Kidney tubule cell (primary cell): ENCODE measurements at places on chromosomes 12 and 14.

DNA sequence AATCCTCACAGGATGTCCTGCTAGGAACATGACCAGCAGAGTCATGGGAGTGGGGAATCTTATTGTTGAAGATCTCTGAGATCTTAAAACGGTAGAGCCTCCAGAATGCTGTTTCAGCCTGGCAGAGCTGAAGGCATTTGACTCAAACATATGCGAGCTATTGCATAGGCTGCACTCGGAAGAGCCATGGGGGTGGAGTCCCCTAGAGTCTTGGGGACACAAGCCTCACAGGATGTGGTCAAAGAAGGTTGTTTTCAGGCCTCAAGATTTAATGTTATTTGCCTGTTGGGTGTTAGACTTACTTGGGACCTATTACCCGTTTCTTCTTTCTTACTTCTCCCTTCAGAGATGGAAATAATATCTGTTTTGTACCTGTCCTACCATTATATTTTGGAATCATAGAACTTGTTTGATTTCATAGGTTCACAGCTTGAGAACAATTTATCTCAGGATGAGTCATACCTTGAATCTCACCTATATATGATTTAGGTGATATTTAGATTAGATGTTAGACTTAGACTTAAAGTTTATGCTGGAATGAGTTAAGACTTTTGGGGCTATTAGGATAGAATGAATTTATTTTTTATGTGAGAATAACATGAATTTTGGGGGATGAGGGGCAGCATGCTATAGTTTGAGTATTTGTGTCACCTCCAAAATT is 172.2 kb upstream of the ATP2B1 start:
- no peak for DNase-seq

- peak; percentile 24 for DNase-seq
Measured at GRCh38 chr12:67222302-67222701, 46.9 kb upstream of the CAND1 start.

- peak; percentile 4 for DNase-seq
Measured at GRCh38 chr14:86852530-86852929, 1140.5 kb downstream of the GALC start.

DNA sequence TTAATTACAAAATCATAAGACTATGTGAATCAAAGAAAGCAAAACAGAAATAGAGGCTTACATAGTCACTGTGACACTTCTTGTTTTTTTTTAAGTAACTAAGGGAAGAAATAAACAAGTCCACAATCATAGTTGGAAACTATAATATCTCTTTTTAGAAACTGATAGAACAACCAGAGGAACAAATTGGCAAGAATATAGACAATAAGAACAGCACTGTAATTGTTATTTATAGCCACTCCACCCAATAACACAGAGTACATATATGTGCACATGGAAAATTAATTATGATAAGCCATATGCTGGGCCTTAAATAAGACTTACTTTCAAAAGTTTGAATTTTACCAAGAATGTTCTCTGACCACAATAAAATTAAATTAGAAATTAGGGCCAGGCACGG is 101.1 kb downstream of the PLEKHG7 start:
- DNase-seq: no peak

GRCh38 chr12:75294797-75295196 is 35.3 kb downstream of the CAPS2 start:
- no peak for DNase-seq

GRCh38 chr12:20523658-20524057 is 155.3 kb downstream of the PDE3A start:
- no peak for DNase-seq

DNA sequence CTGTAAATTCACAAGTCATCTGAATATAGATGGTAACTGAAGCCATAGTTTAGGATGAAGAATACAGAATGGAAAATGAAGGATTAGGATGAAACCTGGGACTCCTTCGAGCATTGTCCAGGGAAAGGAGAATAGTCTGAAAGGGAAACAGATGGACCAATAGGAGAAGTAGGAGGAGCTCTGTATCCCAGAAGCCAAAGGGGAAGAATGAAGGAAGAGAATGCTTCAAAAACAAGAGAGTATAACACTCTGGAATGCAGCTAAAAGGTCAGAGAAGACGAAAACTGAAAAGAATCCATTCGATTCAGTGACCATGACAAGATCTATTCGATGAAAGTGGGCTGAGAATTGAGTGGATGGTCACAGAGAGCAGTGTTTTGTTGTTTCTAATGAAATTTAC is 1.0 kb downstream of the GMFB start:
- DNase-seq: peak; percentile 73

DNA sequence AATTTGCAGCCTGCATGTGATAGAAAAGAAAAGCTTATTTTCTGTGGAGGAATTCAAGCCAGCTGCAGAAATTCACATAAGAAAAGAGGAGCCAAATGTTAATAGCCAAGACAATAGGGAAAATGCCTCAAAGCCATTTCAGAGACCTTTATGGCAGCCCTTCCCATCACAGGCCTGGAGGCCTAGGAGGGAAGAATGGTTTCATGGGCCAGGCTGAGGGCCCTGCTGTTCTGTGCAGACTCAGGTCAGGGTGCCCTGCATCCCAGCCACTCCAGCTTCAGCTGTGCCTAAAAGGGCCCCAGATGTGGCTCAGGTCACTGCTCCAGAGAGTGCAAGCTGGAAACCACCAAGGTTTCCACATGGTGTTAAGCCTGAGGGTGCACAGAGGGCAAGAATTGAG is 21.2 kb upstream of the CCDC88C start:
- no peak for DNase-seq

DNA sequence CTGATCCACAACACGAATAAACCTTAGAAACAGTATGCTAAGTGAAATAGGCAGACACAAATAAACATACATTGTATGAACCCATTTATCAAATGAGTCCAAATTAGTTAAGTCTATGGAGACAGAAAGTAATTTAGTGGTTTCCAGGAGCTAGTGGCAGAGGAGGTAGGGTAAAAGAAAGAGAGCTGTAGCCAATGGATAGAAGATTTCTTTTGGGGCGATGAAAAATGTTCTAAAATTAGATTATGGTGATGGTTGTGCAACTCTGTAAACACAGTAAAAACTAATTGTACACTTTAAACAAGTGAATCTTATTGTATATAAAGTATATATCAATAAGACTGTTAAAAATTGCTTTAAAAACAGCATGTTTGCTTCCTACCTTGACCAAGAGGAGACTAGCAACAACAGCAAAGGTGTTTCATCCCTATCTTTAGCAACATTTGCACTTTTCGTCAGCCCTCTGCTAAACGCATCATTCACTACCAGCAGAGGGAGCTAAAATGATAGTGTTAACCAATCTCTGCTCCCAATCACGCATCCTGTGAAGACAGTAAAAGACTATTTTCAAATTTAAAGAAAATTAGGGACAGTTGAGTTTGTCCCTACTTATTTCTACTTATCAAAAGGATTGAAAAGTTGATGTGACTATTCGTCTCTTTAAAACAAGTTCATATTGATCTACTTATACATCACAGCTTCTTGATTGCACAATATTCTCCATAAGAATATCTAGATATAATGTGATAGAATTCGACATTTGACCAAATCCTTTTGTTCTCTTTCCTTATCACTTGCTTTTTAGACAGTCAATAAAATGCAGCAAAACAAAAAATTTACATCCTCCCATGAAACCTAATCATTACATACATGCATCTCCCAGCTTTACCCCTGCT is 24.0 kb upstream of the LGR5 start:
- peak; percentile 57 for DNase-seq

DNA sequence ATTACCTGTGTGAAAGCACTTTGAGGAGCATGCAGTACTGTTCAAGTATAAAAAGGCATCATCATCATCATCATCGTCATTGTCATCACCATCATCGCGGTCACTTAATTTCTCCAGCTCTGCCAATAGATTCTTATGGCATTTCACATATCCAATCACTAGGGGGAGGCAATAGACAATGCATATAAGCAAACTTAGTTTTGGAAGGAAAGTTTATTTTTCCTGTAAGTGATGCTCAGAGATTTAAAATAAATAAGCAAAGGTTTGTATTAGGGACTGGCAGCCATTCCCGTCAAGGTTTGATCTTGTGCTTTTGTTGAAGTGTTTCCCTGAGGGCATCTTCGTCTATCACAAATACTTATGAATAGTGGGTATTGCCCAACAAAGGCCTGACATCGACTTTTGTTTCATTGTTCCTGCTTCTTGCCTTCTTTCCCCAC is 127.4 kb downstream of the KTN1 start:
- peak; percentile 63 for DNase-seq

DNA sequence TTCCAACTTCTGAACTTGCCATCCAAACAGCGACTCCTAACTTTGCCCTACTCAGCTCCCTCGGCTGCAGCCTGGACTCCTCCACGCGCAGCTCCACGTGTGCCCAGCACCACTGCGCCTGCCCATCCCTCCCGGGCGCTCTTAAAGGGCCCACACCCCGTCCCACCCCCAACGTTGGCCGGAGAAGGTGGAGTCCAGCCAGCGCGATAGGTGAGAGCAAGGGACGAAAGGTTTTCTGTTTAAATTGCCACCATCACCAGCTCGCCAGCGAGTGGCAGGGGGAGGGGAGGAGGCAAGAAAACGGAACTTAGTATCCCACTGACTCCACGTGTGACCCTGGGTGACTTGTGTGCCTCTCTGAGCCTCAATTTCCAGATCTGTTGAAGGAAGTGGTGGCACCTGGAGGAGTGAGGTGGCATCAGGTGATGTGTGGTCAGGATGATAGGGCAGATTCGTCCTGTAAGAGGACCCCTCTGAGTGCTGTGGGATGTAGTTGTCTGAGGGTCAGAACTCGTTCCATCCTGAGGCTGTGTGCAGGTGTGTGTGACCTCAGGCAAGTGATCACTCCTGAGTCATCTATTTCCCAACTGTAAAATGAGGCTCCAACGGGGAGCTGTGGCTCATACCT is 59.7 kb downstream of the TRPV4 start:
- peak; percentile 72 for DNase-seq

GRCh38 chr12:39401459-39401858 is 41.5 kb downstream of the KIF21A start:
- no peak for DNase-seq

DNA sequence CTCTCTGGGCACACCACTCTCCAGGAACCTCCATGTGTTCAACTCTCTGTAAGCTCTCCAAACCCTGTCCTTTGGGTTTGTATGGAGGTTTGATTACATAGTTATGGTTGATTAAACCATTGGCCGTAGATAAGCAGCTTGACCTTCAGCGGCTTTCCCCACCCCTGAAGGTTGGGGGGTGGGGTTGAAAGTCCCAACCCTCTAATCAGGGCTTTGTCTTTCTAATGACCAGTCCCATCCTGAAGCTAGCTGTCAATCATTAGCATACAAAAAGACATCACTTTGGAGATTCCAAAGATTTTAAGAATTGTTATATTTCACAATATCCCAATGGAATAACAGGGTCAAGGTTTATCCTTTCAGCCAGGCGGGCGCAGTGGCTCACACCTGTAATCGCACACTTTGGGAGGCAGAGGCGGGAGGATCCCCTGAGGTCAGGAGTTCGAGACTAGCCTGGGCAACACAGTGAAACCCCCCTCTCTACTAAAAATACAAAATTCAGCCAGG is 8.4 kb downstream of the FAM186A start:
- no peak for DNase-seq

DNA sequence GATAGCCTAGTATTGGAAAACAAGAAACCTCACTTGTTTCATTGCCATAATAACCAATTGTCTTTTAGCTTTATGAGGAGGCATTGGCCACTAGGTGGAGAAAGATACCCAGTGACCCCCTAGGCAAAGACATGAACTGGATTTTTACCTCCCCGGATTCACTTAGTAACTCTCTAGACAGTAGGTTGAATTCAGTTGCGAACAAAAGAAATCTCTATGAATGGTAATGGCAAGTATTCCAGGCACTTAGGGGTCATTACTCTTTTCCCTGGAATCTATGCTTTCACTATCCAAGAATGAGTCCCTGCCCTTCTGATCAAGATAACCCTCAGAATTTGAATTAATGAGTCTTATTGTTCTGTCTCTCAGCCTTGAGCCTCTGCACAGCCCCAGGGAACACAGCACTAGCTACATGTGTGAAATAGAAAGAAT is 29.5 kb upstream of the RHOJ start:
- peak; percentile 56 for DNase-seq

- DNase-seq: no peak
Measured at GRCh38 chr14:36367985-36368774, 47.7 kb upstream of the MBIP start.

DNA sequence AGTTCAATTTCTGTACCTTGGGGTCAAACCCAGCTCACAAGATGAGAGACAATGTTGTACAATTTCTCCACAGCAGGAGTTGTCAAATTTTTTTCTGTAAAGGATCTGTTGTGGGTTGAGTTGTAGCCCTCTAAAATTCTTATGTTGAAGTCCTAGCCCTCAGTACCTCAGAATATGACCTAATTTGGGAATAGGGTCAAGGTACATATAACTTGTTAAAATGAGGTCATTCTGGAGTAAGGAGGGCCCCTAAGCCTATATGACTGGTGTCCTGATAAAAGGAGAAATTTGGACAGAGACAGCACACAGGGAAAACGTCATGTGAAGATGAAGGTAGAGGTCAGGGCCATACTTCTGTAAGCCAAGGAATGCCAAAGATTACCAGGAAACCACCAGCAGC is 264.9 kb downstream of the TTC8 start:
- no peak for DNase-seq

DNA sequence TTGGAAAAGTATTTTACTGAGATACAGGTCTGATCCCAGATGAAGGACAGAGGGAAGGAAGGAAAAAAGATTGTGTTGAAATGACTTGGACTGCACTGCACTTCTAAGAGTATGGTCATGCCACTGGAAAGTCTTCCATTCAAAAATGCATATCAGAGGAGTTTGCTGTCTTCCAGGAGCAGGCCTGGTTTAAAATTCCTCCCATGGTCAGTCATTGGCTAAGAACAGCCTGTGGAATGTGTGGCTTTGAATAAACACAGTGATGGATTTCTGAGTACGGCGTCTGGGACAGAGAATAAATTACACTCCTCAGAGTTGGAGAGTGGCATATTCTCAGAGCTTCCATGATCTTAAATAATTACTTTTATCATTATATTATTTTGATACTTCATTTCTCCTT is 245.8 kb upstream of the PDZRN4 start:
- peak; percentile 69 for DNase-seq

- no peak for DNase-seq
Measured at GRCh38 chr12:124742678-124743077, 121.0 kb downstream of the SCARB1 start.

DNA sequence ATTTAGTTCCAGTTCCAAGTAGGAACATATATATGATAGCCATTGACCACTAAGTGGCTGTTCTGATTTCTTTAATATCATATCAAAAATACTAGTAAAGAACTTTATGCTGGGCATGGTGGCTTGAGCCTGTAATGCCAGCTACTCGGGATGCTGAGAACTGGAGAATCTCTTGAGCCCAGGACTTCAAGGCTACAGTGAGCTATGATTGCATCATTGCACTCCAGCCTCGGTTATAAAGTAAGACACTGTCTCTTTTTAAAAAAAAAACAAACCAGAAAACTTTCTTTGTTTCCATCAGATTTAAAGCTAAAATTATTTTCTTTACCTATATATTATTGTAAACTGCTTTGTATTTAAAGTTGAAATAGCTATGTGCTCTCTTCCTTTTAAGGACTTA is 127.0 kb downstream of the SCAF11 start:
- no peak for DNase-seq

- no peak for DNase-seq
Measured at GRCh38 chr12:92606956-92607355, 95.8 kb upstream of the PLEKHG7 start.

GRCh38 chr12:67919406-67919805 is 69.8 kb upstream of the IFNG-AS1 start:
- DNase-seq: peak; percentile 55
